ENCODE measurements at places on chromosomes 4 and X. TPM values are rescaled to one million over a fixed set of nuclear protein-coding genes. Genes with fewer than 3 reads are reported as not detected.
A peak's percentile ranks its signal among the peaks of the same experiment; 100 is the strongest.

DNA sequence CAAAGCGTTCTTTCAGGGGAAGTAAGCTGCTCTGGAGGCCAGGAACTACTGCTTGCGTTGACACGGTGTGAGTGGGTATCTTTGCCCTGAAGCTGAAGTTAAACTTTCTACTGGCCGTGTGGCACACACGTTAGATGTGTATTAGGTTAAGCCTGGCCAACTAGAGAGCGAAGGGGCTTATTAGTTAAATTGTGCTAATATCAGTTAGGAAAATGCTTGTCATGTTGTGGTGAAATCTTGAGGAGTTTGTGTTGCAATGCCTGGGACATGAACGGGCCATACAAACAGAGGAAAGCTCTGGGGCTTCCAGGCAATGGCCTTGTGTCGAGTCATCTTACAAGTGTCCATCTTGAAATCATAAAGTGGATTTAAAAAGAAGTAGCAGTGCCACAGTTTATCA is 62.6 kb downstream of the NSUN7 start:
- DNase-seq: peak; percentile 9

DNA sequence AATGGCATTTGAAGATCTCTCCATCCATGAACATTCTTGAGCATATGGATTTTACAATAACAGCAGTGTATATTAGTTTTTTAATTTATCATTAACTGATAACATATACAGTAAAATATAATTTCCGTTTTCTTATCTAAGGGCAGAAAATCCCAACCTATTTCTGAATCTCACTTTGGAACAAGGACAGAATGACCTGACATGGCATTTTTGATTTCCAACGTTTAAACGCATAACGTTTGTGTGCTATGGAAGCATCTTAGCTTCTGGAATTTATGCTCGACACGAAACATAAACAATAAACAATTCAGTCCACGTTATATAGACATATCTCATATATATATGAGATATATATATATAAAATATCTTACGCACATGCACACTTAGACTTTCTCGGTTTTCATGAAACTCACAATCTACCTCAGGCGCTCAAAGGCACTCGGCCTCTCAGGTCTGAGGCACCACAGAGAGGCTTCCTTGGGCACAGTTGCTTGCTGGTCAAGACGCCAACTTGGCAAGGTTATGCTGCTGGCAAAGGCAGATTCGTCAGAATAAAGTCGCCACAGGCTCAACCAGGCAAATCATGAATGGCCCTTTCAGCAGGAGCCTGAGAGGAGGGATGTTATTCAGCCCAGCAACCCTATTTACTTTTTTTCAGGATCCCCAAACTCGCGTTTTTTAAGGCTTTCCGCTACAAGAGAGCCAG is 1.0 kb upstream of the UGT8 start:
- DNase-seq: no peak

The STPG2 gene
- not detected for total RNA-seq

DNA sequence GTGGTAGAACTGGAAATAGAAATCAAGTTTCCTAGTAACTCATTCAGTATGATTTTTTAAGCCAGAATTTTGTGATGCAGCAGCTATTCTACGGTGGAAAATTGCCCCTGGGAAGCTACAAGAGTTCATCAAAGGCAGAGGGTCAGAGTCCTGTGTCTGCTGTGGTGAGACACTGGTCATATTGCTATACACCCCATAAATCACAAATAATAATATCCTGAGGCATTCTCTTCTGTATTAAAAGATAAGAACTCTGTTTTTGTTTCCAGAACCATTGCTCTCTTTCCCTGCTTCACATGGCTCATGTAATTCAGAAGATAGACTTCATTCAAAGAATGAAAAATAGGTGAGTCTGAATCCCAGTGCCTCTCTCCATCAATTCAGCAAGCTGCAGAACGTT is 188.8 kb upstream of the NOCT start:
- DNase-seq: no peak

- peak; percentile 94 for DNase-seq
These were observed 224.3 kb downstream of the DCLK2 start for GRCh38 chr4:150302553-150302952.

The AMER1 gene
- total RNA-seq: 1.5 TPM

The AFM gene
- not detected for total RNA-seq

The SPANXA2 gene
- not detected for total RNA-seq

DNA sequence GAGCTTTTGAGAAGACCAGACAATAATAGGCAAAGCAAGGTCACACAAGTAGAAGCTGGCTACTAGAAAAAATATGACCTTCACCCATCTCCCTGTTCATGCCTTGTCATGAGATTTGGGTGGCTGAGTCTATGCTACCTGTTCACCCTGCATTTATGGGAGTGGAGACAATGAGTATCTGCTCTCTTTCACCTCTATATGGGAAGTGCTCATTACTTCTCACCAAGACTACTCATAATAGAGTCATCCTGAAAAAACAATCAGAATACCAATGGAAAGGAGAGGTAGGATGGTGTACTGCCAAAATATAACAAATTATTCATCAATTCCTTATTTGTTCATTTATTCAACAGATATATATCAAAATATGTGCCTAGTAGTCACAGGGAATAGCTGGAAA is 921.8 kb upstream of the INTU start:
- peak; percentile 73 for DNase-seq

GRCh38 chr4:160350944-160351343 is 1248.1 kb downstream of the RAPGEF2 start:
- DNase-seq: no peak

DNA sequence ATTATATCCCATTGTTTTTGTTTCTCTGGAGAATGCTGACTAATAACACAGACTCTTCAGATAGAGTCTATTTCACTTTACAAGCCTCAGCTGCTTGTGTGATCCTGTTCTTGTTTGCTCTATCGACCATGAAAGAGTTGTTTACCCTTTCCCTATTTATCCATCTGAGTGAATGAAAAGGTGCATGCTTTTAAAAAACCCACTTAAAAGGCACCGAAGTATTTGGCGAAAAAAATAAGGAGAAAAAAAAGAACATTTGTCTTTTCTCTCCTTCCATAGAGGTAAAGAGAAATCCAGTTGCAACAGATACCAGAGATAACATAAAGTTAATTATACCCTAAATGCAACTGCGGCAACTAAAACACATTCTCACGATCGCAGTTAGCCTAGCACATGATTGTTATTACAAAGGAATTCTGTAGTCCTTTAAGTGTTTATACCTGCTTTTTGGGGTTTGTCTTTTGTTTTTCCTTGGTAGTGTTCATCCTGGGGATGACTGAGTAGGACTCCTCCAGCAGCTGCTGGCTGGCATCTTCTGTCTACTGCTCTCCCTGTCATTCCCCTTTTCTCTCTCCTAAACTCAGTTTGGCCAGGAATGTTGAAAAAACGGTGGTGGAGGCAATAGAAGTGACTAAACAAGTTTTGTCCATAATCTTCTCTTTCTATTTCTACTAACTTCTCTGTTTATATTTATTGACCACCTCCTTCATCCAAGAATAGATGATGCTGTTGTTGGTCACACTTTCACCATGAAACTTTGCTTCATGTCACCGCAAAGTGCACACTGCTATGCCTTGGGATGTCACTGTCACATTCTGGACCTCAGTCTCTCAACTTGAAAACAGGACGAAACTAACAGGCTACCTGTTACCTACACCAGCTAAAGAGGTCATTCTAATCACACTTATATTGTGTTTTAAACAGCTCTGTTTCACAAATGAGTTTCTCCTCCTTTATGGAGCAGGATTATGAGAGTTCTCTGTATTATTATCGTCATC is 41.9 kb upstream of the FRAS1 start:
- DNase-seq: peak; percentile 21

The CA5B gene
- 7.6 TPM for total RNA-seq

- DNase-seq: no peak
These were observed 96.0 kb upstream of the ATOH1 start for GRCh38 chr4:93732509-93732908.

GRCh38 chr4:109134268-109134667 is 168.2 kb downstream of the COL25A1 start:
- DNase-seq: no peak

The ACSL4 gene
- total RNA-seq: 31.2 TPM

- no peak for DNase-seq
These were observed 14.0 kb downstream of the PF4 start for GRCh38 chr4:73967866-73968265.

DNA sequence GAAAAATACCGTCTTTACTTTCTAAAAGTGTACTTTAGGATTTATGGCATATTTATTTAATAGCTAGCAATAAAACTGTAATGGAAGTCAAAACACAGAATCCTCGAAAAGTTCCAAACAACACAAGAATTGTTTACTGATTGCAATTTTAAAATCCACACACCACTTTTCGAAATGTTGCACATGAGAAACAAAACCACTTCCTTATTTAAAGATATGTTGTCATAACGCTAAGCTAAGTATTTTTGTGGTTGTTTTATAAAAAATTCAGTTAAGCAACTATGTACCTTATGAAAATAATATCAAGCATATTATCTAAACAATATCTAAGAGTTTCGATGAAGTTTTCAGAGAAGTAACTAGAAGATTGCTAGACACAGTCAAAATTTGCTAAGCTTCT is 344 bp downstream of the TMPRSS11D start:
- DNase-seq: no peak

The SSX7 gene
- not detected for total RNA-seq

- no peak for DNase-seq
These were observed 1477.7 kb downstream of the RAPGEF2 start for GRCh38 chr4:160580581-160580980.

The DUX4 gene
- total RNA-seq: not detected

The SYTL5 gene
- 10.2 TPM for total RNA-seq

DNA sequence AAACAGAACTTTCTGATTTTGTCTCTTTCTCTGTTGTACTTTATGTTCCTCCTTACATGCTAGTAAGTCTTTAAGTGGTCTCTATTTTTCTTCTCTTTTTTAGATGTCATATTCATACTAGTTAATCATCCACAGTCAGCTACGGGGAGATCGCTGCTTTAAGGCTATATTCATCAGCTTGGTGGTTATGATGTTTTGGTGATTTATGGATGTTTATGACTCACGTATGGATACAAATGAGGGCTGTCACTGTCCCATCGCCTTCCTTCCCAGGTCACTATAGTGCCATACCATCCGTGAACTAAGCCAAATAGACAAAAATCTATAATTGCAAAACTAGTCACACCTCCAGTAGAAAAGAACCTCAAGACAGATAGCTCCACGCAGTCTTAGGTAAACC is 296.8 kb upstream of the AADAT start:
- no peak for DNase-seq

The GDPD2 gene
- not detected for total RNA-seq

DNA sequence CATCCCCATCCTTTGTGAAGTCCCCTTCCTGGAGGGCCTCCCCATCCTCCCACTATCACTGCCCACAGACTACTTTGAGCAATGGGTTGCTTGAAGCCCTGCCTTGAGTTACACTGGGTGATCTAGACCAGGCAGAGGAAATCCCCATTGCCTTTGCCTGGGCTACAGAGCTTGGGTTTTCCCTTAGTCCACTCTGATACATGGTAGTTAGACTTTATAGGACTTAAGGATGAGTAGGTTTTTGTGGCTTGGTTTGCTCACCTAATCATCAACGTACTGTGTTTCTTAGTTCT is 56.6 kb downstream of the TMEM131L start:
- no peak for DNase-seq

- no peak for DNase-seq
These were observed 93.5 kb downstream of the MGST2 start for GRCh38 chr4:139759097-139759496.

DNA sequence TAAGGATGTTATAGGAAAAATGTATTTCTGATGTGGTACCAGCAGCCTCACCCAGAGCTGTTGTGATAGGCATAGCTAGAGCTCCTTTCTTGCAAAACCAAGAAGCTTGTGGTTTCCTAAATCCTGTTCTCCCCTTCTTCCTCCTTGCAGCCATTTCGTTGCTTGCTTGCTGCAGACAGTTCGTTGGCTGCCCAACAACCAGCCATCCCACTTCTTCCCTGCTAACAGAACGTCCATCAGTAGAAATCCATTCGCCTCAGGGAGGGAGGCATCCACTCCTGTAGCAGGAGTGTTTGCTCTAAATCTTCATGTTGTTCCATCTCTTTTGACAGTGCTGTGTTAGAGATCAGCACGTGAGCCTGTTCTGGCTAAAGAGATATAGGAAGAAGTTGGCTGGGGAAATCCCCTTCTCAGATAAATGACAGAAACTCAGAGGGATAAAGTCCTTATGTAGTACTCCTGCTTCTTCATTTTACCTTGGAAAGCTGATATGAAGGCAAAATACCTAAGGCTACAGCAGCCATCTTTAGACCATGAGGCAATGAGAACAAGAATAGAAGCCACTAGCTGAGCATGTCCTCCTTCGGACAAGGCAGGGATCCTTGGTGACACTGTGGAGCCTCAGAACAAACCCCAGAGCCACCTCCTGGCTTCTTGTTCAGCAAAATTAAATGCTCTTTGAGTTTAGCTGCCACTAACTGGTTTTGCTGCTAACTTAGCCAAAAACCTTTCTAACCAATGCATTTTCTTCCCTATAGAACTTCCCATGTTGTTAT is 68.4 kb upstream of the RELL1 start:
- DNase-seq: no peak

DNA sequence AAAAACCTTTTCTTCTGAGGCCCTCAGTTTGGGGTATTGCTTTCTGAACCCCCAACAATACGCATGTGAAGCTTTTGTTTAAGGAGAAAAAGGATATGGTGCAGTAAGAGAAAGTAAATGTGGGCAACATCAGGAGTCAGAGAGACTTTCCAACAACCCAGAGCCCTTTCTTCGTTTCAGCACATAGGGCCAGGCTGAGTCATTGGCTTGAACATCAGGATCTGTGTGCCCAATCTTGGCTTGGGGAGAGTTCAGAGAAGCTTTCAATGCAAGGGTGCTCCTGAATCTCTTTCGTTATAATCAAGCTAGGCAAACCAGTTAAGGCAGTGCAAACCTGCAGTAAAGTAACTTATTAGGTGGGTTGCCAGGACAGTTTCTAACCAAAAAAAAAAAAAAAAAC is 191.2 kb downstream of the FRMPD4 start:
- peak; percentile 10 for DNase-seq

- DNase-seq: peak; percentile 46
These were observed 12.5 kb downstream of the TRAPPC2 start for GRCh38 chrX:13721819-13722519.
